Parietal lobe (tissue), 2 donors: ENCODE measurements at places on chromosomes 7 and 10. TPM values are rescaled to one million over a fixed set of nuclear protein-coding genes. Genes with fewer than 3 reads are reported as not detected.

Gene POLR2J2
- total RNA-seq: 15.3 TPM

Gene TMEM139
- not detected for total RNA-seq

Gene CABCOCO1
- 1.6 TPM for total RNA-seq

Gene LIPM
- total RNA-seq: not detected

Gene SLC29A4
- total RNA-seq: 24.4 TPM

Gene TLL2
- total RNA-seq: 0.63 TPM

Gene UMAD1
- total RNA-seq: 11.3 TPM

Gene ZNF746
- total RNA-seq: 27.2 TPM

Gene MDH2
- 41.6 TPM for total RNA-seq

Gene ERVW-1
- total RNA-seq: not detected

Gene CPED1
- total RNA-seq: 1.3 TPM

Gene CNPY4
- total RNA-seq: 22.5 TPM

Gene PGAM2
- total RNA-seq: 2.5 TPM

Gene NOS3
- total RNA-seq: 1.3 TPM

Gene SPDYE1
- total RNA-seq: not detected

Gene LRRC18
- total RNA-seq: not detected

Gene CHST15
- total RNA-seq: 64.8 TPM

Gene MYL10
- total RNA-seq: not detected

Gene UPK3B
- 0.63 TPM for total RNA-seq

Gene ADAM12
- 3.4 TPM for total RNA-seq

Gene IDI2
- total RNA-seq: not detected

Gene WIPF3
- 10.6 TPM for total RNA-seq

Gene GRM3
- total RNA-seq: 133 TPM

Gene CCDC136
- 141 TPM for total RNA-seq

Gene C10orf105
- 0.31 TPM for total RNA-seq

Gene EPHB4
- 11.0 TPM for total RNA-seq

Gene TFR2
- total RNA-seq: 6.6 TPM

Gene ASZ1
- not detected for total RNA-seq

Gene CCZ1B
- 114 TPM for total RNA-seq

Gene ANKRD30A
- not detected for total RNA-seq

Gene ANLN
- 23.5 TPM for total RNA-seq

Gene HMX3
- not detected for total RNA-seq

Gene CALD1
- total RNA-seq: 35.4 TPM

Gene NRCAM
- 170 TPM for total RNA-seq

Gene SLC26A5
- 0.31 TPM for total RNA-seq

Gene ODAD2
- 1.3 TPM for total RNA-seq

Gene TWIST1
- total RNA-seq: not detected

Gene IFIT1B
- total RNA-seq: not detected

Gene TAC1
- total RNA-seq: 7.8 TPM
